ENCODE measurements at places on chromosomes 7 and 10.
A peak's percentile ranks its signal among the peaks of the same experiment; 100 is the strongest.

GRCh38 chr7:107581387-107582013 lies 1.5 kb downstream of the BCAP29 start:
- no peak for DNase-seq

DNA sequence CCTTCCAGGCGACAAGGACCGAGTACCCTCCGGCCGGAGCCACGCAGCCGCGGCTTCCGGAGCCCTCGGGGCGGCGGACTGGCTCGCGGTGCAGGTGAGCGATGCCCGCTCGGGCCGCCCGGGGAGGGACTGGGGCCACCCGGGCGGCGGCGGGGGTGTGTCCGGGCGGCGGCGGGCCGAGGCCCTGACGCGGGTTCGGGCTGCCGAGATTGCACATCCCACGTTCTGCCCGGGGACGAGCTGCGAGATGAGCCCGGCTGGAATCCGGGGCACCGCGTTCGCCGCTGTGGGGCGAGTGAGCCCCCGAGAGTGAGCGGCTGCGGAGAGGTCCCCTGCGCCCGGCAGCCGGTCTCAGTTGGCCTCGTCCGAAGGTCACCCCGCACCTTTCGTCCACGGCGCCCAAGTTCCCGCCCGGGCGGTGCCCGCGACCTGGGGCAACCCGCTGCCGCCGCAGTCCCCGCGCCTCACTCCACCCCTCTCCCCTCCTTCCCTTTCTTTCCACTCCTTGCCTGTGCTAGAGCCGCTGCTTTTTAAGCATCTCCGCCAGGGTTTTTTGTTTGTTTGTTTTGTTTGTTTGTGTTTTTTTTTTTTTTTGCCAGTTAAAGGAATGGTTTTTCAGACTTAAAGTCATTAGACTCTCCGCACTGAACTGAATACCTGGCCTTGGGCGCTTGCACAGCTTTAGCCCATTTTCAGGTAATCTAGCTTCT lies 515 bp downstream of the RALA start:
- no peak for DNase-seq

GRCh38 chr10:89147256-89147655 lies 59.9 kb downstream of the CH25H start:
- DNase-seq: no peak

GRCh38 chr7:34341326-34341725 lies 316.7 kb upstream of the NPSR1 start:
- no peak for DNase-seq

DNA sequence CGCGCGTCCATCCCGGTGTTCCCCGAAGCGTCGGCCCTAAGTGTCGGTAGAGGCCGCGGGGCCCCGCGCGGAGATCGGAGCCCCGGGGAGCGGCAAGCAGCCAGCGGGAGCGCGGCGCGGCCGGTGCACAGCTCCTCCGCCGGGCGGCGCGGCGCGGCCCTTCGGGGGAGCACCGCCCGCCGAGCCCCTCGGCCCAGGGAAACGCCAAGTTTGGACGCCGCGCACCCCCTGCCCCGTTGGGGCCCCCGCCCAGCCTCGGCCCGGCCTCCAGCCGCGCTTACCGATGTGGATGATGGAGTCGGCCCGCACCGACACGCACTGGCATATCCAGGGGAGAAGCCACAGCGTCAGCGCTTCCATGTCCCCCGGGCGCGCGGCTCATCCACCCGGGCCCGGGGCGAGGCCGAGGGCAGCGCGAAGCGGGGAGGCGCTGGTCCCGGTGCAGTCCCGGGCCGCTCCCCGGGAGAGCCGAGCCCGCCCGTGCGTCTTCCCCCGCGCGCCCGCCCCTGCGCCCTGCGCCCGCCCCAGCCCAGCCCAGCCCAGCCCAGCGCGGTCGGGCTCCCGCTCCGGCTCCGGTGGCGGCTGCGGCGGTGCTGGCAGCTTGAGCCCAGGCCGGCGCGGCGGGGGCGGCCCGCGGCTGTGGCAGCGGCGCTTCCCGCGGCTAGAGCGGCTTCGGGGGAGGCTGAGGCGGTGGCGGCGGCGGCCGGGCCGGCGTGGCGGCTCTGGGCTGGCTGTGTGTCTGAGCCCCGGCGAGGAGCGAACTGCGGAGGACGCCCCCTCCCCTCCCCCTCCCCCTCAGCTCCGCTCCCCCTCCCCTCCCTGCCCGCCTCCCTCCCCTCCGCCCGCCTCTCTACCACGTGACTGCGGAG lies at the start of gene GRID1:
Gene GRID1 (minus strand): TSS at position 763 of the 869 bp plus-strand sequence.
- DNase-seq: peak; percentile 55

- DNase-seq: peak; percentile 87
Observed at GRCh38 chr10:21724687-21725367, 190.8 kb downstream of the MLLT10 start.

DNA sequence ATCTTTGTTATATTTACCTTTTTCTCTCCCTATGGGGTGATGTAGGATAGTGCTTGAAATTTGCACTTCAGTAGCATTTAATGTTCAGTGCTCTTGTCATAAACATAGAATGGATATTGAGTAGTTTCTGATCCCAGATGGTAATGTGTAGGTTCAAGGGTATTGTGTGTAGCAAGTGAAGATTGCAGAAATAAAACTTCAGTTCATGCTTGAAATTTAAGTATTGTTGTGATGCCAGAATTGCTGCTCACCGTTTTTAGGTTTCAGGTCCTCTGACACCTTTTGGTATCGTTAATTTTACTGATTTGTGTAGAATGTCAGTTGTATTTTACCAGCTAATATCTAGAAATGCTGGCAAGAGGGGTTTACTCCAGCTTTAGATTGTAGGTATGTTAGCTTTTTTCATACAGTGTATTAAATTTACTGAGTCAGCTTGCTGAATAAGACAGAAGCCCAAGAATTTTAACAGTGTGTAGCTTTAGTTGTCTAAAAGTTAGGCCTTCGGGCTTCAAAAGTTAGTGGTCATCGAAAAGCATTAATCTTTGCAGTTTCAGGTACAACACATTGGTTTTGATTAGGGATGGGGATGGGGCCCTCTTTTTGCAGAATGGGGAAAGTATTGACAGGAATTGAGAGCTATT lies 1.9 kb downstream of the PTEN start:
- no peak for DNase-seq

DNA sequence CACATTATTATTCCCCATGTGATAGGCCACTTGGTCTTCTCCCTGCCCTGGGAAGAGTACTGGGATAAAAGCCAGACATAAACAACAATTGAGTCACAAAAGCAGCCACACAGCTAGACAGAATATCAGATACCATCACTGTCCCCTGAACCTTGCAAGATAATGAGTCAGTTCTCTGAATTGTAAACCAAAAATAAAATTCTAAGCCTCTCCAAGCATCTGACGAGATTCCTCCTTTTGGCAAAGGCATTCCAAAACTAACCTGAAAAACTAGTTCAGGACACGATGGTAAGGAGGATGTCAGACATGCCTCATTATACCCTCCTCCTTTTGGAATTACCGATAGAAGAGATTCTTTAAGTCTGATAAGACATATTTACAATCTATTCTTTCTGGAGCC lies 450.7 kb downstream of the HTR7 start:
- no peak for DNase-seq

DNA sequence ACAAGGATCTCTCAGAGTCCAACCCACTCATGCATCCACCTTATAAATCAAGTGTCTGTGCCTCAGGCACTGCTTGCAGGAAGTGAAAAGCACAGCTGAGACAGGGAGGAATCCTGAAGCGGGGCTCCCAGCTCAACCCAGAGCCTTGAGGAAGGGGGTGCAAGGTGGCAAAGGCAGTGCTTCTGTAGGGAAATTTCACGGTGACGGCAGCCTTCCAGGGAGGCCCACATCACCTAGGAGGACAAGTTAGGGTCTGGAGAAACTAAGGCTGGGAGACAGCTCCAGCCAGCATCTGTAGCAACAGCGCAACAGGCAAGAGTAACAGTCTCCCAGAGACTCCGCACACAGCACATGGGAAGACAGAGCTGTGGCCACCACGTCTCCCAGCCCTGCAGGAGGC lies 2.7 kb downstream of the AOC1 start:
- no peak for DNase-seq

DNA sequence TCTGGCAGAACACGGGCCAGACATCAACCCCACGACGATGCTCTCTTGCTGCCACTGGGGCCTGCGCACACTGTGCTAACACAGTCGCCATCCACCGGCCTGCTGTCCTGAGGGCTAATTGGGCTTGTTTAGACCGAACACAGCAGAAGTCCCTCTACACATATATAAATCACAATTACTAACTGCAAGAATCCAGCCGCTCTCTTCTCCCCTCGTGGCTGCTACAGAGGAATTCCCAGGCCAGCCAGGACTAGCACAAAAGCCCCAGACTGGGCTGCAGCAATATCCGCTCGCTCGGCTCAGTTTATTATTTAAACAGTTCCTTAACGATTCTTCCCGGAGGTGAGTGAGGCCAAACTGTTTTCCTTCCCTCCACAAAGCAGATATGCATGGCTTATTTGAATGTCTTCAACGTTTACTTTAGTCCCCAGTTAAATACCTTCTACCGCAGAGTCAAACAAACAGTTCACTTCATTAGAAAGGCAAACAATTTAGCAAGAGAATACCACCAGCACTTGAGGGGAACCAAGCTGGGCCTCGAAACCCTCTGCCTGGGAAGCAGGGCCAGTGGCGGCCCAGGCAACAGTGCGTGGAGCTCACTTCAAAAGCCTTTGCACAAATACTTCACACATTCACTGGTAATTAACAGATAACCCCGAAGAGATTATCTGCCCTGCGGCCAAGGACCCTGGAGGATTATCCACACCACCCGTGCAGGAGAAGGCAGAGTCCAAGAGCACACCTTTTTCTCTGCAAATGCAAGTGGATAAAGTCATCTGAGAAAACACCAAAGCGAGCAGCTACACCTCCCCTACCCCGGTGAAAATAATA lies 145.3 kb downstream of the GLI3 start:
- DNase-seq: no peak

- no peak for DNase-seq
Observed at GRCh38 chr10:129274748-129275474, 192.1 kb upstream of the MGMT start.

DNA sequence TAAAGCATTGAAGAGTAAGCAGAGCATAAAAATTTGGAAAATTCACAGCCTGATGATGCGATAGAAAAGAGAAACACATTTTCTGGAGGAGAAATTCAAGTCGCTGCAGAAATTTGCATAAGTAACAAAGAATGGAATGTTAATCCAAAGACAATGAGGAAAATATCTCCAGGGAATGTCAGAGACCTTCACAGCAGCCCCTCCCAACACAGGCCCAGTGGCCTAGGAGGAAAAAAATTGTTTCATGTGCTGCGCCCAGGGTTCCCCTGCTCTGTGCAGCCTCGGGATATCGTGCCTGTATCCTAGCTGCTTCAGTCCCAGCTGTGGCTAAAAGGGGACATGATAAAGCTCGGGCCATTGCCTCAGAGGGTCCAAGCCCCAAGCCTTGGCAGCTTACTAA lies 206.8 kb downstream of the TPK1 start:
- DNase-seq: no peak

DNA sequence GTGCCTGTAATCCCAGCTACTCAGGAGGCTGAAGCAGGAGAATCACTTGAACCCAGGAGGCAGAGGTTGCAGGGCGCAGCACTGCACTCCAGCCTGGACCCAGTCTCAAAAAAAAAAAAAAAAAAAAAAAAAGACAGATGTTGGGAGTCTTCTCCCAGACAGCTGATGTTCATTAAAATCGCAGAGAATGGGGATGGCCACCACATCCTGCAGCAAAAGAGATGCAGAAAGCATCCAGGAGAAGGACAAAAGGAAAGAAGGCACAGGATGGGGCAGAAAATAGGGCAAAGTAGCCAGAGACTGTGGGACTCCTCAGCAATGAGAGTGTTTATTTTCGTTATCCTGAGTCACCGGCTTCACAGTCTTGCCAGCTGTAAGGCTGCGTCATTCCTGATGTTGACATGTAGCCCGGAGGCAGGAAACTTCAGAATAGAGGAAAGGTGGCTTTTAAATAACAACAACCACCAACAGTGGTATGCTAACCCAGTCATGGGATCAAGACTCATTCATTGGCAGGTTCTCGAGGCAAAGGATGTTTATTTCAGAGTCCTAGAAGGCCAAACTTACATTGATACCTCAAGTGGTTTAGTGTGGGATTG lies 149.5 kb upstream of the SVIL start:
- DNase-seq: no peak

DNA sequence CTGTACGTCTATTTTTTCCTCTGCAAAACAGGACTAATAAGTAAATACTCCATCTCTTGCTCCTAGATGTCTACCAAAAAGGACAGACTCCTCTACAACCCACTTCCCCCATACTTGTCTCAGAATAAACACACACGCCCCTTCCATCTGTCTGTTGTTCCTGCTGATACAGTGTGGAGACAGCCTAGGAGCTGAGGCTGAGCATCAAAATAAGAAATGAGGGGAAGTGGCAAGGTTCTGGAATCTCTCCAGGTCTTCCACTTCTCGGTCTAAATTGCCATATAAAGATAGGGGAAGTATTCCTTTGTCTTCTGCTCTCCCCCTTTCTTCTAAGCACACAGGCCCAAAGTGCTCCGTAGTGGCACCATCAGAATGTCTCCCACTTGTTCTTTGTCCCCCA lies 30.8 kb upstream of the VSIR start:
- DNase-seq: no peak

DNA sequence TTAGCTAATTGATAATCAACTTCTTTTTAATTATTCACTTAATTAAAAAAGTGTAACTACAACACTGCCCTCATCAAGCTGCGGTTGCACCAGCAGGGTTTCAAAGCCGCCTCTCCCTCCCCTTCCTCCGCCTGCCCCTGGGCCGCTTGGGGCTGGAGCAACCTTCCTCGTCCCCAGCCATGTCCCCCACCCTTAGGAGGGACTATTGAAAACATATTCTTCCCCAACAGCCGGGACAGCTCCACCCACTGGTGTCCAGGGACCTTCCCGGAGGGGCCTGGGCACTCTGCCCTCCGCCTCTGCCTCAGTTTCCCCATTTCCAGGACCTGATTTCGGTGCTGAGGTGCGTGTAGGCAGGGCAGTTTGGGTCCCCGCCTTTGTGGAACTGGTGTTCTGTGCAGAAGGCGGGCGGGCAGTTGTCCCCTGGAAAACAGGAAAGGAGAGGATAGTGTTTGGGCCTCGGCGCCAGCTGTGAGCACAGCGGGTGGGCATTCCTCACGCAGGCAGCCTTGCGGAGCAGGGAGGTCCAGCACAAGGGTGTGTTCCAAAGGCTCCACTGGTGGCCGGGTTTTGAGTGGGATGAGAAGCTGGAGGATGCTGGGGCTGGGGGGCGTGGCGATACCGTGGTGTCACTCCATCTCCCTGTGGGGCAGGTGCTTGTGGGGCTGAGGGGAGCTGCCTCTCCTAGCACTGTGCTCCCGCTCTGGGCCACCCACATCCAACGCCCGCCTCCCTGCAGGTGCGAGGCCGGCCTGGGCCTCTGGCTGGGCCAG lies 15.7 kb downstream of the UNCX start:
- DNase-seq: no peak

DNA sequence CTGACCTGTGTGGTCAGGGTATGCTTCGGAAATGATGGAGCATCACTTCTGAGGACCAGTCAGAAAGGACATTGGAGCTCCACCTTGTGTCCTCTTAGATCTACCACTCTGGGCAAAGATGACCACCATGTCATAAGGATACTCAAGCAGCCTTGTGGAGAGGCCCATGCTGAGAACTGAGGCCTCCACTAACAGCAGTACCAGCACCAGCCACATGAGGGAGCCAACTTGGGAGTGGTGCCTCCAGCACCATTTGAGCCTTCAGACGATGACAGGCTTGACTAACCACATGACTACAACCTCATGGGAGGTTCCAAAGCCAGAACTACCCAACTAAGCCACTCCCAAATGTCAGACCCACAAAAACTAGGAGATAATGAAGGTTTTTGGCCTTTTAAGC lies 116.0 kb downstream of the NPTX2 start:
- DNase-seq: peak; percentile 22

Measured in NCI-H2081 (cell line).